Activated naive CD4-positive, alpha-beta T cell treated with anti-CD3 and anti-CD28 coated beads, Interleukin-2, amount 10 ng/mL, durations not matched to agents 5 hours and 36 hours (primary cell): ENCODE measurements at places on chromosomes 6 and 20. TPM values are rescaled to one million over a fixed set of nuclear protein-coding genes. Genes with fewer than 3 reads are reported as not detected.

VSX1 gene
- not detected for total RNA-seq

C6orf132 gene
- not detected for total RNA-seq

HAO1 gene
- not detected for total RNA-seq

SMIM28 gene
- not detected for total RNA-seq

NEU1 gene
- total RNA-seq, result 23.4 TPM

SLC16A10 gene
- total RNA-seq, result 2.7 TPM

TM9SF4 gene
- 35.9 TPM for total RNA-seq

STX11 gene
- 9.9 TPM for total RNA-seq

MTO1 gene
- total RNA-seq, result 48.2 TPM

LY6G5B gene
- 20.3 TPM for total RNA-seq

PROKR2 gene
- not detected for total RNA-seq

TBXT gene
- not detected for total RNA-seq

EEF1A2 gene
- 0.19 TPM for total RNA-seq

FOXP4 gene
- 12.5 TPM for total RNA-seq

CARMIL1 gene
- total RNA-seq, result 3.6 TPM

MUC22 gene
- not detected for total RNA-seq

C6orf15 gene
- total RNA-seq, result not detected

PLEKHG1 gene
- total RNA-seq, result 0.43 TPM

RAET1G gene
- total RNA-seq, result not detected

LIN28B gene
- total RNA-seq, result not detected

GABRR1 gene
- total RNA-seq, result not detected

LY6G6D gene
- not detected for total RNA-seq

SNHG17 gene
- total RNA-seq, result 36.8 TPM

EMILIN3 gene
- not detected for total RNA-seq

LPIN3 gene
- 0.77 TPM for total RNA-seq

GNRH2 gene
- 0.96 TPM for total RNA-seq

SNAI1 gene
- total RNA-seq, result not detected

MLN gene
- total RNA-seq, result not detected

ZNF334 gene
- total RNA-seq, result 0.46 TPM

HTR1B gene
- total RNA-seq, result not detected

FGD2 gene
- total RNA-seq, result 0.86 TPM

NNAT gene
- total RNA-seq, result 0.20 TPM

ARFGAP1 gene
- 85.3 TPM for total RNA-seq
